Thymus (tissue), 14 donors: ENCODE measurements at places on chromosomes 1 and 21. TPM values are rescaled to one million over a fixed set of nuclear protein-coding genes. Genes with fewer than 3 reads are reported as not detected.

ZNF648 gene
- 0.02 TPM for polyA plus RNA-seq

ARHGEF10L gene
- polyA plus RNA-seq, result 11.5 TPM

MRAP gene
- polyA plus RNA-seq, result 0.09 TPM

CYP2J2 gene
- 2.8 TPM for polyA plus RNA-seq
